Large intestine (tissue), 12 donors: ENCODE measurements at places on chromosomes 13 and 19.

- no peak for DNase-seq
These were observed 10.9 kb downstream of the GNA15 start for GRCh38 chr19:3146677-3147100.

GRCh38 chr13:97386801-97387484 is 47.0 kb upstream of the RAP2A start:
- no peak for DNase-seq

DNA sequence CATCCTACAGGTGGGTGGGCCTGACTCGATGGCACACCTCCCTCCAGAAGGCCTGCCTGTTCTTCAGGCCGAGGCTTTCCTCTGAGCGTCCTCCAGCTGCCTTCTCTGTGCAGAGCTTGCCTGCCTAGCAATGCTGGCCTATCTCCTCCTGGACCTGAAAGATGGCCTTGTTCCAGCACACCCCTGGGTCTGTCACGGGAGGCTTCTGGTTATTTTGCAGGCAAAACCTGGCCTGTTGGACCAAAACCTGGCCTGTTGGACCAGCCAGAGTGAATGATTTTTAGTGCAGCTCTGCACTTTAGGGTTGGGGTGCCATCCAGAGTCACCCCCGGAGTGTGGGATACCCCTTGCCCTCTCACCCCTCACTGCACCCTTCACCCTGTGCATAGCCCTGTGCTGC is 128.4 kb downstream of the KATNAL1 start:
- DNase-seq, result no peak

DNA sequence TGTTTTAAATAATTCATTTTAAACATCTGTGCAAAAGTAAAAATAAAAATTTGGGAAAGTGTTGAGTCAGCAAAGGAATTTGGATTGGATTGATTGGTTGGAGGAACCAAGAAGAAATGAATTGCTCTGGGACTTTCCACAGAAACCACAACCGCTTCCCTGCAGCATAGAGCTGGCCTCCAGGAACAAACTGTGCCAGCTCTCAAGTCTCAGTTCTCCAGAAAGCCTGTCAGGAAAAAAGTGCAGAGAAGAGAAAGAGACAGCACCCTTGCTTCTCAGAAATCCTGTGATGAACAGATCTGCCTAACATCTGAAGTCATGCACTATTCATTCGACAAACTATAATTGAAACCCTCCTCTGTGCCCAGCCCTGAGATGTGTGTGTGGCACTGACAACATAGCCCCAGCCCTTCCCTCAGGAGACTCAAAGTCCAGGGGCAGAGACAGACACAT is 14.8 kb downstream of the LYPD3 start:
- DNase-seq, result no peak

- no peak for DNase-seq
These were observed 21.1 kb downstream of the PROSER1 start for GRCh38 chr13:39016787-39017186.

DNA sequence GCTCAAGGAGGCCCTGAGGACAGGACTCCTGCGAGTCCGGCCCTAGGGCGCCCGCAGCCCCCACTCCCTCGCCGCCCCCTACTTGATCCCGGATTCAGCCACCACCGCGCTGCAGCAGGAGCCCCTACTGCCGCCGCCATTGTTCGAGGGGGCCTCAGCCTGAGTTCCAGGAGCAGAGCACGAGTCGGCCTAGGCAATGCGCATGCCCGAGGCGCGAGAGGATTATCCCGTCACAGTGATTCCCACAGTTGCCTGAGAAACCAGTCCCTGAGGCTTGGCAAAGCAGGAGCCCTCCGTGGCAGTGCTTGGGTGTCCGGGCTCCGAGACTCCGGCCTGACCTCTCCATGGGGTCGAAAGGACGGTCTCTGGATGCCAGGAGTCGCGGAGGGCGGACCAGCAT is 68.4 kb upstream of the ZNF420 start:
- no peak for DNase-seq
